A549 treated with DMSO at 1 μM for 4 hours (cell line): ENCODE measurements at places on chromosomes 2 and 18. TPM values are rescaled to one million over a fixed set of nuclear protein-coding genes. Genes with fewer than 3 reads are reported as not detected.

ANKZF1 gene
- 16.2 to 23.2 TPM (median 20.9 TPM) in 5 replicates for total RNA-seq

MDH1B gene
- 1.6 to 2.2 TPM (median 1.8 TPM) in 5 replicates for total RNA-seq

GPR55 gene
- 0.04 TPM in 1 of 5 replicates, not detected in the others for total RNA-seq

OXER1 gene
- total RNA-seq, result not detected in 5 replicates

ARHGAP28 gene
- 0.03 to 0.37 TPM (median 0.09 TPM) in 5 replicates for total RNA-seq

DPP10 gene
- total RNA-seq, result not detected in 5 replicates

PIGN gene
- 8.1 to 14.3 TPM (median 11.0 TPM) in 5 replicates for total RNA-seq
